Activated naive CD4-positive, alpha-beta T cell treated with anti-CD3 and anti-CD28 coated beads, Interleukin-2, amount 50 U/mL, for 16 hours (primary cell): ENCODE measurements at places on chromosomes 6 and 20.

DNA sequence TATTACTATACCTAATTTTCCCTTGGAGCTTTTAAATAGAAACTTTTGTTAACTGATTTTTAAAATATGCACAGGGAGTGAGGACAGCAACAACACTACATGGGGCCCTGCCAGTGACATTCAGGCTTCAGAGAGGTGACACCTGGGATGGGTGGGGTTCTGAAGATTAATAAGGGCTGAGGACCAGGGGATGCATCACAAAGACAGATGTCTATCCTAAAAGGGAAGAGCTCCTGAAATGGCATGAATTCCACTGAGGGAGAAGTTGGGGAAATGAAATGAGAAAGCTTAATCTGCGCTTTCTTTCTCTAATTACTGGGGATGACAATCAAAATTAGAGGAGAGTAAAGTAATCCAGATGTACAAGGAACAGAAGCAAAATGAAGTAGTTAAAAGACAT lies 162.8 kb downstream of the BTBD9 start:
- DNase-seq = no peak

- DNase-seq = no peak
Measured at GRCh38 chr6:145017516-145017915, 717.8 kb downstream of the EPM2A start.

GRCh38 chr6:44642870-44643522 lies 255.5 kb downstream of the CDC5L start:
- DNase-seq = peak; percentile 18

- DNase-seq = no peak
Measured at GRCh38 chr6:34355889-34356288, 36.6 kb downstream of the NUDT3 start.

DNA sequence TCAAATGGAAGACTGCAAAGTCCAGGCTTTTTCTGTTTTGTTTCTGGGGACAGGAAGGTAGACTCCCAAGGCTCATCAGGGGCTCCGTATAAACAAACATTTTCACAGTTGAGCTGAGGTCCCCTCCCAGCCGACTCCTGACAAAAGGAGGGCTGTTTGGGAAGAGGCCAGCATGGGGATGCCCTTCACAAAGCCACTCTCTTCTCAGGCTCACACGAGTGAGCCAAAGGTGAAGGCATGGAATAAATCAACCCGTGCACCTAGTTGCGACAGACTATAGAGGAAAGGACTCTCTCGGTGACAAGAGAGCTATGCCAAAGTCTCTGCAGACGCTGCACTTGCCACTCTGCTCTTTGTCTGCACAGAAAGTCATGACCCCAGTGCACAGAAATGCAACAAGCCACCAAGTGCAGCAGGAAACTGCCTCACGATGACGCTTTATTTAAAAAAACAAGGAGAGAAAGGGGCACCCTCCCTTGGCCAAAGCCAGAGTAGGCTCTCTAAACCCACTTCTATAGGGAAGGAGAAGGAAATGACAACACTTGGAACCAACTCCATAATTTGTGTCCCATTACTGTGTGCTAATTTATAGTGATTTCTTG lies 21.0 kb downstream of the JAG1 start:
- DNase-seq = no peak
